ENCODE measurements at places on chromosomes 13 and 19. TPM values are rescaled to one million over a fixed set of nuclear protein-coding genes. Genes with fewer than 3 reads are reported as not detected.

GRCh38 chr13:50587115-50587514 is 256.4 kb downstream of the DLEU7 start:
- DNase-seq: no peak

- DNase-seq: no peak
Observed at GRCh38 chr19:37763488-37763887, 15.9 kb downstream of the ZNF573 start.

GRCh38 chr19:35935911-35936737 is at the start of gene LRFN3:
Gene LRFN3, plus strand, starts transcription at chr19:35936374. Its CDS starts 3,052 bp downstream, at chr19:35939426.
- DNase-seq: peak; percentile 57

GRCh38 chr19:54335164-54335563 is 3.8 kb downstream of the LILRA4 start:
- no peak for DNase-seq

Gene AZU1
- total RNA-seq: not detected

Gene ANGPTL4
- 13.2 TPM for total RNA-seq

Gene MCEMP1
- total RNA-seq: not detected

- DNase-seq: no peak
Observed at GRCh38 chr19:35478794-35479677, 11.2 kb downstream of the KRTDAP start.

Gene SKA3
- total RNA-seq: 0.60 TPM

- DNase-seq: no peak
Observed at GRCh38 chr13:26448032-26448431, 109.5 kb upstream of the WASF3 start.

GRCh38 chr13:71005919-71006318 is 861.1 kb downstream of the DACH1 start:
- no peak for DNase-seq
